ENCODE measurements at places on chromosomes 3 and 15.

- DNase-seq, result no peak
Measured at GRCh38 chr3:39282057-39282456, 2.2 kb upstream of the CX3CR1 start.

- no peak for DNase-seq
Measured at GRCh38 chr3:132239587-132239986, 77.6 kb upstream of the ACP3 start.

DNA sequence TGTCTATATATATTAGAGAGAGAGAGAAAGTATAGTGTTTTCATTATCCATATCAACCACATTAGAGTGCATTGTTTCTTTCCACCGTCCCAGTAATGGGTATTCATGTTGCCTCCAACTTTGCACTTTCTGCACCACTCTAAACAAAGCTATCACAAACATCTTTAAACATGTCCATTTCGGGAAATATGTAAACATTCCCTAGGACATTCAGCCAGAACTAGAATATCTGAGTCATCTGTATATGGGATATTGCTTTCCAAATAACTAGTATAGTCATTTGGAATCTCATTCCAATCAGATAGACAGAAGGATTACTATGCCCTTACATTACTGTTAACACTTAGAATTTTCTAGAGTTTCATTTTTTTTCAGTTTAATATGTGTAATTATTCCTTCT, 914.9 kb upstream of the EPHA6 start:
- no peak for DNase-seq

DNA sequence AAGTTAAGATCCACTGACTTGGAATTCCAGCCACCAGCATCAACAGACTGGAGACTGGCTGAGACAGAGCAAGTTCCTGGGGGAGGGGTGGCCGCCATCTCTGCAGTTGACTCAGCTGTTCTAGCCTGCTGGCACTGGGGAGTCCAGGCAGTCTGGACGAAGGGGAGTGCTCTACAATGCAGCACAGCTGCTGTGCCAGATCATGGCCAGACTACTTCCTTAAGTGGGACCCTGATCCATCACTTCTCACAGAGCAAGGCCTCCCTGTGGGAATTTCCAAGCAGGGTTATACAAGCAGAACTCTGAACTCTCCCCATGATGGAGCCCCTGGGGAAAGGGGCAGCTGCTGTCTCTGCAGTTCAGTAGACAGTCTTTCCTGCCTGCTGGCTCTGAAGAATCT, 35.2 kb downstream of the PYGO1 start:
- peak; percentile 50 for DNase-seq

Measured in hepatic stellate cell (primary cell).